ENCODE measurements at places on chromosomes 5 and 9.

DNA sequence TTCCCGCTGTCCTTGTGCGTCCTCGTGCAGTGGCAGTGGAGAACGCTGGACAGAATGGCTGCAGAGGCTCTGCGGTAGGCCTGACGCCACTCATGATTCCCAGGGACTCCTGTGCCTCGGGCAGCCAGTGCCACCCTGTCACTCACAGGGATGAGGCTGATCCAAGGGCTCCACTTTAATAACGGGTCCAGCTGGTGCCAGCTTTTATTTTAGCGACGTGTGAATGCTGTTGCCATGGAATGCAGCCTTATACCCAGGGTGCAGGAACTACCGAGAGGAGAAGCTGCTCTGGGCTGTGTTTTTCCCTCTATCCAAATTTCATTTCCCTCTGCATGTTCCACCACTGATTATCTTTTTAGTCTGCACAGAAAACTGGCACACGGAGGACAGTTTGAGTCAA lies 15.8 kb upstream of the NTNG2 start:
- peaks cover 30% of the 10 kb centered on the region for H3K27me3 ChIP-seq
- peaks cover 20% of the 10 kb centered on the region for H3K4me1 ChIP-seq
- no peaks in the 10 kb centered on the region for H3K36me3 ChIP-seq
- H3K27ac ChIP-seq: no peak overlapping the region

DNA sequence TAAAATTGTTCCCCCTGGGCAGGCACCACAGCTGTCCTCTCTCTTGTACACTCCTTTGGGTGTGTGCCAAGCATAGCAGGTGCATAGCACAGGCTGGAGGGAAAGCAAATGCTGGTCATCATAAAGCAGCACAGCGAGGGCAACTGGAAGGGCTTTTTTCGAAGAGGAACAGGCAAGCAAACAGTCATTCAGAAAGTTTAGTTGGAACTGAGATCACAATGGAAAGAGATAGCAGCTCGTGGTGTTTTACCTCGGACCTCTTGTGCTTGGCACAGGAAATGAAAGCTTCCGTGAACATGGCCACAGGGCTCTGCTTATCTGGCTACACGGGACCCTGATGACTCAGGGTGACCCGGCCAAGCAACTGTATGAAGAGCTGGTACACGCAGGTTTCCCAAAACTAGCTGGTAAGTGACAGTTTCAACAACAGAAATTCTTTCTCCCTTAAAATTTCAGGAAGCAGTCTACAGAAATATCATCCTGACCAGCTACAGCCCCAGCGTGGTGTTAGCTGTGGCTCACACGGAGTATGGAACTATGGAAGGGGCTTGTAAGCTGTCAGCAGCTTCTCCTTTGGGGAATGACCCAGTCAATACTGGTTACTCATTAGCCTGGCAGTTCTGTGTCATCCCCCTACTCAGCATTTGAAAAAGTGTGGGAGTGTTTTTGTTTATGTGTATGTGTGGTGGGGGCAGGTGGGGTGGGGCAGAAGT lies 48.1 kb downstream of the POC5 start:
- peaks cover 13% of the 10 kb centered on the region for H3K36me3 ChIP-seq
- peaks cover 39% of the 10 kb centered on the region for H3K4me1 ChIP-seq
- H3K4me3 ChIP-seq: peak overlapping the region; percentile 84
- peak; percentile 86 for DNase-seq

- no peak overlapping the region for H3K27ac ChIP-seq
- no peak overlapping the region for H3K4me3 ChIP-seq
- H3K27me3 ChIP-seq: peaks cover 16% of the 10 kb centered on the region
- H3K36me3 ChIP-seq: no peaks in the 10 kb centered on the region
Measured at GRCh38 chr9:96203867-96204501, 98.0 kb downstream of the HSD17B3 start.

DNA sequence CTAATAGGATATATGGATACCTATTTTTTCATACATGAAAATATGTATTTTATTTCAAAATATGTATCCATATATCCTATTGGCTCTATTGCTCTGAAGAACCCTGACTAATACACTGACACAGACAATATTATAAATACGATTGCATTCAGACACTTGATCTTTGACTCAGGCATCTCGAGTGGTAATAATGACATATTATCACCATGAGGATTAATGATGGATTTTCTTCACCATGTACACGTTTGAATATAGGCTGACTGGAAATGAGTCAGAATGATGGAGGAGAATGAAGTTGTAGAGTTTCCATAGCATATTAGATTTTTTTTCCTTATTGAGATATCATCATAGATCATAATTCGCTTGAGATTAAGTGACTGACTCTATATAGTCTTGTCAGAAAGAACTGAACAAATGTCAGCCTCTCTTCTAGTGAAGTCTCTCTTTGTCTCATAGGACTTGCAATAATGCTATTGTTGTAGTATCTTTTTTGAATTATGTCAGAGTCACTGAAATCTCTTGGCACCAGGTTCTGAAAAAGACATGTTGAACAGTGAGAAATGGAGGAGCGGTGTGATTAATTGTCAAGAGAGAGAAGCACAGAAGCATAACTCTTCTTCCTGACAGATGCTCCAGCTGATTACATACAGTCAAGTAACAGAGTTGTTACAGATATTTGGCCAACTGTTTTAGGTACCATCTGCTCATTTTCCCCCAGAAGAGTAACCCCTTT lies 41.4 kb upstream of the SLCO6A1 start:
- H3K4me1 ChIP-seq: no peaks in the 10 kb centered on the region
- peaks cover 4% of the 10 kb centered on the region for H3K27me3 ChIP-seq
- no peak overlapping the region for H3K27ac ChIP-seq
- no peak overlapping the region for H3K4me3 ChIP-seq

GRCh38 chr5:138748630-138749081 lies 4.6 kb upstream of the CTNNA1 start:
- no peaks in the 10 kb centered on the region for H3K36me3 ChIP-seq
- H3K27ac ChIP-seq: no peak overlapping the region
- DNase-seq: no peak
- peaks cover 18% of the 10 kb centered on the region for H3K27me3 ChIP-seq
- peaks cover 3% of the 10 kb centered on the region for H3K4me1 ChIP-seq

DNA sequence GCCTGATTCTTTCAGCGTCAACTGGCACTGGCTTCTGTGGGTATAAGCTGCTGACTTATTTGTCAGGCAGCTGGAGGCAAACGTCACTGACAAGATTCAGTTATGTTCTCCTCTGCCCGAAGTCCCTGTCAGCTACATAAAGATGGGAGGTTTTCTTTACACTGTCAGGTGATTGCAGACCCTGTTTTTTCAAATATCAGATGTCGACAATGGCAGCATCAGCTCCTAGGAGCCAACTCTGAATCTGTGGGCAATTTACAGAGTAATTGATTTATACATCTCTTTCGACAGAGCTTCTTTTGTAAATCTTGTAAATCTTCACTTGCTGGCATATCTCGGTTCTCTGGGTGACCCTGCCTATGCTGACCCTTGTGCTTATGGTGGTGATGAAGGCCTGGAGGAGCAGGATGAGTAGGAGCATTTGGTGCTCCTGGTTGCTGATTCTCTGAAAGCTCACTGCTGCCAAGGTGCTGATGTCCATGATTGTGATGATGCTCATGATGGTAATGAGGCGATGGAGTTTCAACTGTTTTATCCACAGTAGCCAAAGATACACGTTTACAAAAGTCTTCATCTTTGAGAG lies 10.9 kb downstream of the SELENOP start:
- H3K27ac ChIP-seq: no peak overlapping the region
- no peak overlapping the region for H3K4me3 ChIP-seq
- peaks cover 4% of the 10 kb centered on the region for H3K36me3 ChIP-seq
- no peak for DNase-seq

DNA sequence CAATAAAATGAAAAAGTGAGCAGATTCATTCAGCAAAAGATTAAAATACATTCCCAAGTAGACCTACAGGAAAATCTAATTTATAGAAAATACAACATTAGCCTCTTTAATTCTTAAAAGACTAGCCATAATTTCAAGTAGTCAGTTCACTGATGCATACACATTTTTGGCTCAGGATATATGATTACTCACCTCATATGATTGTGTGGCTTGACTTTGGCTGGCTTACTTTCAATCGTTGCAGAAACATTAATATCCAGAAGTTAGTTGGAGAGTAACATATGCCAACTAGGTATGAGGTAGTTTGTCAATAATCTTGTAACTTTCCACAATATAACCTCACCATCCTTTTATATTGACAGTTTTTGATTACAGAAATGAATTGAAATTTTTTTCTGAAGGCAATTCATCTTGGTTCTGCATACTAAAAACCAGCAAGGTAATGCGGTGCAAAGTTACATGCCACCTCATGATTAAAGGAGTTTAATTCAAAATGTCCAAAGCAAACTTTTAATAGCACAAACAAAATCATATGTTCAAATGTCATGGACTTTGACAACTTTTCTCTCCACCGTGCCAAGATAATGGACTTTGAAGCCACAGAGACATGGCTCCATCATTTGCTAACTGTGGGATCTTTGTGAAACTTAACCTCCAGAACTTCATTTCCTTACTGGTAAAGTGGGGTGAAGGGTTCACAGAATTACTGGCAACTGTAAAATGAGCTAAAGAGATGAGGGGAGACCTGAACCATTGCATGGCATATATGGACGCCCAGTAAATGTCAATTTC lies 76.6 kb upstream of the PAM start:
- no peak overlapping the region for H3K27ac ChIP-seq
- DNase-seq: no peak
- H3K4me1 ChIP-seq: no peaks in the 10 kb centered on the region
- H3K27me3 ChIP-seq: no peaks in the 10 kb centered on the region
- no peak overlapping the region for H3K4me3 ChIP-seq

DNA sequence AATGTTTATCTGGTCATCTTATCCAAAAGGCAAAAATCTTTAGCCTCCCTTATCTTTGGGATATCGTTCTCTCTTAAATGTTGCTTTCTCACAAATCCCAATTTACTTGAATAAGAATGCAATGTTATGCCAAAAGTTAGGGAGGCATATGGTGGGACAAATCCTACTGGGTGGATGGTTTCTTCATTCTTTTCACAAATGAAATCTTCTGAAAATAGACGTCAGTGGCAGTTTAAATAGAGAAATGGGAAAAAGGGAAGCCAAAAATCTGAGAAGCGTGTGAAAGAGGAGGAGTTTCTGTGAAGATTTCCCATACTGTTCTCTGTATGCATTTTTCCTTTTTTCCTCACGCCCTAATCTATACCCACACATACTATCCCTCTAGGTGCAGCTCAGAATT lies 2.5 kb upstream of the PCDHAC1 start:
- H3K4me1 ChIP-seq: peaks cover 1% of the 10 kb centered on the region
- H3K36me3 ChIP-seq: no peaks in the 10 kb centered on the region
- H3K4me3 ChIP-seq: no peak overlapping the region
- H3K27ac ChIP-seq: no peak overlapping the region

DNA sequence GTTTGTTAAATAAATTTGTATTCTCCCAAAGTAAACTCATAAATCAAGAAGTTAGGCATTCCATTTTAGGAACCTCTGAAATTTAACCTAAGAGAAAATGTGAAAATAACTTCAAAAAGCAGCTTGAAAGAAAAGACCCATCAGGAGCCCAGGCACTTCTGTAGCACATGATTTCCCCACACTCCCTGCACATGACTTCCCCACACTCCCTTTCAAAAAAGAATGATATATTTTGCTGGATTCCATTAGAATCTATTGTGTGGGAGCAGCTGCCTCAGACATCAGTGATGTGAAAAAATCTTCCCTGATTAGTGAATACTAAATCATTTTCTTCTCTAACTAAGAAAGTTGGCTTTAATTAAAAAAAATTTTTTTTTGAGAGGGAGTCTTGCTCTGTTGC lies 83.3 kb downstream of the GLDC start:
- H3K4me1 ChIP-seq: peaks cover 6% of the 10 kb centered on the region
- no peak overlapping the region for H3K27ac ChIP-seq
- H3K27me3 ChIP-seq: no peaks in the 10 kb centered on the region
- no peak for DNase-seq
- no peak overlapping the region for H3K4me3 ChIP-seq

DNA sequence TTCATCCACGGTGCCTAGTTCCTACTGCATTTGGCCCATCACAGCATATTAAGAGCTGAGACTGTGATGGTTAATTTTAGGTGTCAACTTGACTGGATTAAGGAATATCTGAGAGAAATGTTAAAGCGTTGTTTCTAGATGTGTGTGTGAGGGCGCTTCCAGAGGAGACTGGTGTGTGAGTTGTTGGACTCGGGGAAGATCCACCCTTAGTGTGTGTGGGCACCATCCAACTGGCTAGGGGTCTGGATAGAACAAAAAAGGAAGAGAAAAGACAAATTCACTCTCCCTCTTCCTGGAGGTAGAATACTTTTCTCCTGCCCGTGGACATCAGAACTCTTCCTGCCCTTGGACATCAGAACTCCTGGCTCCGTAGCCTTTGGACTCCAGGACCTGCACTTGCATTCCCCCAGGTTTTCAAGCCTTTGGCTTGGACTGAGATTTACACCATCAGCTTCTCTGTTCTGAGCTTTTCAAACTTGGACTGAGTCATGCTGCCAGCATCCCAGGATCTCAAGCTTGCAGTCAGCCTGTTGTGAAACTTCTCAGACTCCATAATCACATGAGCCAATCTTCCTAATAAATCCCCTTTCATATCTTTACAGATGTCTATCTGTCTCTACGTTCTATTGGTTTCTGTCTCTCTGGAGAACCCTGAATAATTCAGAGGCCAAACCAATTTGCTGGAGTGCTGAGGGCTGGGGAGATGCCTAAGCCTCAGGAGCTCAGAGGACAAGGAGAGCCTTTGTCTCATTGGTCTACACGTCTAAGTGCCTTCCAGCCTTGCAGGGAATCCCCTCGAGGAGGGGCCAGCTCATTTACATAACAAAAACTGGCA lies 164.5 kb downstream of the DCP2 start:
- peaks cover 12% of the 10 kb centered on the region for H3K27me3 ChIP-seq
- H3K36me3 ChIP-seq: no peaks in the 10 kb centered on the region

- no peak overlapping the region for H3K4me3 ChIP-seq
- DNase-seq: no peak
- H3K27me3 ChIP-seq: no peaks in the 10 kb centered on the region
Measured at GRCh38 chr9:113313261-113313660, 10.1 kb upstream of the RNF183 start.

- DNase-seq: no peak
- H3K4me1 ChIP-seq: no peaks in the 10 kb centered on the region
- no peaks in the 10 kb centered on the region for H3K27me3 ChIP-seq
- H3K36me3 ChIP-seq: no peaks in the 10 kb centered on the region
Measured at GRCh38 chr9:14096258-14096922, 217.6 kb downstream of the NFIB start.

DNA sequence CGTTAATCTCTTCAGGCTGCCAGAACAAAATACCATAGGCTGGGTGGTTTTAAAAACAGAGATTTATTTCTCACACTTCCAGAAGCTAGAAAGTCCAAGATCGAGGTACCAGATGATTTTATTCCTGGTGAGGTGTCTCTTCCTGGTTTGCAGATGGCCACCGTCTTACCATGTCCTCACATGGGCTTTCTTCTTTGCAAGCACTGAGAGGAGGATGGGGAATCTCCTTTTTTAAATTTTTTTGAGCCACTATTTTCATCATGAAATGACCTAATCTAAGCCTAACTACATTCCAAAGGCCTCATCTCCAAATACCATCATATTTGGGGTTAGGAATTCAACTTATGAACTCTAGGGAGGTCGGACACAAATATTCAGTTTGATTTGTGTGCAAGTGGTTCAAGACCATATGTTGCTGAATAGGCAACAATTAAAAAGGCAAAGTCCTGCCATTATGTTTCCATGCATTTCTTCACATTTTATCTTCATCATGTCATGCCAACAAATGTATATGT lies 371.2 kb downstream of the CDH18 start:
- no peaks in the 10 kb centered on the region for H3K36me3 ChIP-seq
- no peak overlapping the region for H3K27ac ChIP-seq
- no peaks in the 10 kb centered on the region for H3K27me3 ChIP-seq
- DNase-seq: no peak
- H3K4me3 ChIP-seq: no peak overlapping the region
